ENCODE measurements at places on chromosomes 3 and 15.

DNA sequence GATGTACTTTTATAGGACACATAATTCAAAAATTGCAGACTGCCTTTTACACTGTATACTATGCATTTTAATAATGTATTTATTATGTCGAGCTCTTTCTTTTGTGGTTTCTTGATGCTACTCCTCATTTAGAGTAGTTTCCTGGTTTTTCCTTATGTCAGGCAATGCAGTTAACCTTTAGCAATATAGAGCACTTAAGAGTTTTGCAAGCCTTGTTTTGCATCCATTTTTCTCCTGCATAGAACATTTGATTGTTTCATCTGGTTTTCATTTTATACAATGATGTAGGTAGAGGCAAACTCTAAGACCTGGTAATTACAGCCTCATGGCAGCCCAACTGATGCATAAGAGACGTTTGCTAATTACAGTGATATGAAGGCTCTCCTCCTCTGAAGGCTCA lies 86.3 kb downstream of the PDZRN3 start:
- DNase-seq, result no peak

DNA sequence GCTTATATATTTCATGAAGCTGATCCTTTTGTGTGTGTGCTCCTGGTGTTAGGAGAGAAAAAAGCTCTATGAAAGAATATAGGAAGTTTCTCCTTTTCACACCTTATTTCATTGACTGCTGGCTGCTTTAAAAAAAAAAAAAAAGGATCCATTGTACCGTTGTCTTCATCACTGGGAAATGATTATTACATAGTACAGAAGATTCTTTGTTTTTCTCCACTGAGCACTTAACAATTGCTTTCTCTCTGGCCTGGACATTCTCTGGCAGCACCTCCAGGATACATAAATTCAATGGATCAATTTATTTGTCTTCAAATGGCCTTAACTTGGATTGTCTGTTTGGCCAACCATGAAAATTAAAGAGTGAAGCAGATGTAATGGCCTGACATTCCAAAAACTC lies 37.2 kb downstream of the DPH3 start:
- DNase-seq, result no peak

GRCh38 chr3:180802837-180803236 lies 109.6 kb upstream of the FXR1 start:
- peak; percentile 6 for DNase-seq

DNA sequence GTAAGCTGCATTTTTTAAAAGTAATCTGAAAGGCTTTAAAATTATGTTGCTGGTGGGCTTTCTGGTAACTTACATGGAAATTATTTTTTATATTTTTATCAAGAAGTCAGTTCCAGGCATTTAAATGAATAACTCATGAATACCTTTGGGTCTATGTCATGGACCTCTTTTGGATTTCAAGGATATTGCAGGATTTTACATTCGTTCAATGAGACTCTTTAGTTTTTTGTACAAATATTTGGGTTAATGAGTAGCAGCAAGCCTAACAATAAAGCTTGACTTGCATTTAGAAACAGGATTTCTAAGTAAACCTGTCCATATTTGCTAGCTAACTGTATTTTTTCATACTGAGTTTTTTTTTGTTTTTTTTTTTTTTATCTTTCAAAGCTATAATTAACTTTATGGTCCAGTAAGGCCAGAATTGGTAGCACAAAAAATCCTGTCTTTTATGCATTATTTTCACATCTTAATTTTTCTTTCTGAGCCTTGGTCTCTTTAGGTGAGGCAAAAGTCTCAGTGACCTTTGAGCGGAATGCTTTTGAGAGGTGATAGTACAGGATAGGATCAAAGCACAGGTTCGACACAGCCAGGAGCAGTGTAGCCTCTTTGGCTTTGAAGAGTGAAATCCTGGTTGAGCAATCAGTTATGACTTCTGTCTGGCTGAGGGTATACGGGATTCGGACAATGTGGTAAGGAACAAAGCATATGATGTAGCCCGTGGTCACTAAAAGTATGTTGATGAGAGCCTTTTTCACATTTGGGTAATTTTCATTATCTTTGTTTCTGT lies 4.8 kb downstream of the GPR171 start:
- no peak for DNase-seq

- no peak for DNase-seq
These were observed 189.5 kb downstream of the ADAMTSL3 start for GRCh38 chr15:83843471-83843871.

- no peak for DNase-seq
These were observed 26.2 kb downstream of the IFT80 start for GRCh38 chr3:160372780-160373179.

DNA sequence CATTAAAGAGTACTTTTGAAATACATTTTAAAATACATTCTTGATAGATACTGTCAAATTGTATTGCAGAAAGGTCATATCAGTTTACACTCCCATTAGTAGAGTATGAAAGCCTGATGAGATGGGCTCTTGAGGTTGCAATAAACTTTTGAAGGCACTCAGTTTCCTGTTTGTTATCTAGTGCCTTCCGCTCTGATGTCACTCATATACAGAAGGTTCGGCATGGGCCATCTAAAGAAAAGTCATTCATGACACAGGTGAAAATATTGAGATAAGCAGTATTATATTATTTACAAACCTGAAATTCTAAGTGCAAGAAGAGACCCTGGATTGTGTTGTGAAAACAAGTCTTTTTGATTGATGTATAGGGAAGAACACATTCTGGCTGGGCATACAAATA lies 36.5 kb upstream of the DENND4A start:
- DNase-seq, result no peak

DNA sequence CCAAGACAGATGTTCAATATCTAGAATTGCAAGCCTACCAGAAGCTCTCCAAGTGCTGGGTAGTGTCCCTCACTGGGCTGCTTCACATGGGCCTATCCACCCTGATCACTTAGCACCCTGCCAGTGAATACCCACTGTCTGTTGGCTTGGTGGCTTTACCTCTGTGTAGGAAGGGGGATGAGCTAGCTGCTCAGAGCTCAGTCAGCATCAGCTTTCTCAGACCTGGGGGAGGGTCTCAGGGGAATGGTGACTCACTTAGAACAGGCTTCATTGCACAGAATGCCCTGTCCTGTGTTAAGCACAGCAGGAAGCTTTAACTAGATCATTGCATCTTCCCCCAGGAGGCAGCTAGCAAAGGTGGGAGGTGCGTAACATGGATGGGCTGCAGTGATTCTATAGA lies 209.8 kb downstream of the PDCD6IP start:
- DNase-seq, result no peak

GRCh38 chr3:62874711-62875557 lies at the start of gene CADPS:
Gene CADPS, minus strand, starts transcription at chr3:62875416. Its CDS starts 387 bp downstream, at chr3:62875029.
- DNase-seq, result no peak

DNA sequence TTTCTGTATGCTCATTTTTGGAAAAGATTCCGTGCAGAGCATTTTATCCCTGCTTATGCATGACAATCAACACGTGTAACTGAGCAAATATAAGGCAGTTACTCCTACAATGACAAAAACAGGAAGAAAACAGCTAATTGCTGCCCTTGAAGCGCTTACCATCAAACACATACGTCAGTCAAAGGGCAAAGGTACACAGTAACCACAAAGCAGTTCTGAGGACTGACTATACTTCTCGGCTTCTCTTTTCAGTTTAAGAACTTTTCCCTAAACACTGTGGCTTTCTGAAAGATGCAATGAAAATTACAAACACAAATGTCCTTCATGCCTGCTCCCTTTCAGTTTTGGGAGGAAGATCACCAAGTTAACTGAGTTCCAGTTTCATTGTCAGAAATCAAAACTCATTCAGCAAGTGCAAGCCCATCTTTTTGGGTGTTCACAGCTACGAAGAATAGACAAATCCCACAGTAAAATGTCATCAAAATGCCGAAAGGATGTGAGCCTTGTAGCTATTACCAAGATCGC lies 602.8 kb downstream of the FOXP1 start:
- DNase-seq, result no peak

GRCh38 chr3:13440204-13440817 lies 20.2 kb upstream of the NUP210 start:
- DNase-seq, result no peak

GRCh38 chr15:53059273-53060043 lies 269.3 kb upstream of the ONECUT1 start:
- no peak for DNase-seq

- no peak for DNase-seq
These were observed 29.6 kb downstream of the CPOX start for GRCh38 chr3:98563661-98564281.

GRCh38 chr3:87350367-87351199 lies 74.2 kb upstream of the POU1F1 start:
- no peak for DNase-seq

DNA sequence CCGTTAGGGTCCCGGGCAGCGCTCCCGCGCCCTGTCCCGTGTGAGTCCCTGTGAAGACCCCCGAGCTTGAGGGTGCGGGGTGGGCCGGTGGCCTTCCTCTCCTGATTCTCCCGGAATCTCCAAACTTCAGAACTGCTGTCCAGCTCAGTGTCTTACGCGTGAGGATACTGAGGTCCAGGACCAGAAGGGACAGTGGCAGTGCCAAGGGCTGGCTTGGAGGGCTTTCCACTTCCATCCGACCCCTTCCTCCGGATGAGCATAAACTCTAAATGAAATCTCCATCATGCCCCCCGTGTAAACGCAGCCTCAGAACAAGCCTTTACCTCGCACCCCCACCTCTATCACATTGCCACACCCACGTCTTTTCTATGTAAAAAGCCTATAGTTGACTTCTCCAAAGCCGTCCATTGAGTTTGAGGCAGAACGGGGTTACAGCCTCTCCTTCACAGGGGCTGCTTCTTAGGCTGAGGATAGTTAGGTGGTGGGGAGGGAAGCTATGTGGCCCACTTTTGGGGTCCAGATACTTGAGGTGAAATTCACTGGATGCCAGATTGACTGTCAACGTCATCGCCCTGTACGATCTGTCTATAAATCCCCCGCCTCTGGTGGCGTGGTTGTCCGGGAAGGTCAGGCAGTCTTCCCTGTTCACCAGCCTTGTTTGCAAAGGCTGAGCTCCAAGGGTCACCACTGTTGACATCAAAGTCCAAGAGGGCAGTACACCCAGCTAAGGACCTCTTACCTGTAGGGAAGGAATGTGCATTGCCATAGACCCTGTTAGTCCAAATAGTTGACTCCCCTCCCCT lies 1.1 kb downstream of the EDEM1 start:
- no peak for DNase-seq

DNA sequence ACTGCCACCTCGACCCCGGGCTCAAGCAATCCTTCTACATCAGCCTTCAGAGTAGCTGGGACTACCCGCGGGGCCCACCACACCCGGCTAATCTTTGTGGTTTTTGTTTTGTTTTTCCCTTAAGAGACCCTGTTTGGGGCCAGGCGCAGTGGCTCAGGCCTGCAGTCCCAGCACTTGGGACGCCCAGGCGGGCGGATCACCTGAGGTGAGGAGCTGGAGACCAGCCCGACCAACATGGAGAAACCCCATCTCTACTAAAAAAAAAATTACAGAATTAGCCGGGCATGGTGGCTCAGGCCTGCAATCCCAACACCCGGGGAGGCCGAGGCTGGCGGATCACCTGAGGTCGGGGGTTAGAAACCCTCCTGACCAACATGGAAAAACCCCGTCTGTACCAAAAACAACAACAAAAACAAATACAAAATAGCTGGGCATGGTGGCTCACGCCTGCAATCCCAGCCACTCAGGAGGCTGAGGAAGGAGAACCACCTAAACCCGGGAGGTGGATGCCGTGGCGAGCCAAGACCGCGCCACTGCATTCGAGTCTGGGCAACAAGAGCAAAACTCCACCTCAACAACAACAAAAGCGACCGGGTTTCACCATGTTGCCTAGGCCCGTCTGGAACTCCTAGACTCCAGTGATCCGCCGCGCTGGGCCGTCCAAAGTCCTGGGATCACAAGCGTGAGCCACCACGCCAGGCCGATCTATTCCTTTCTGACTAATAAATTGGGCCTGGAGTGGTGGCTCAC lies 8.1 kb upstream of the FAN1 start:
- no peak for DNase-seq

DNA sequence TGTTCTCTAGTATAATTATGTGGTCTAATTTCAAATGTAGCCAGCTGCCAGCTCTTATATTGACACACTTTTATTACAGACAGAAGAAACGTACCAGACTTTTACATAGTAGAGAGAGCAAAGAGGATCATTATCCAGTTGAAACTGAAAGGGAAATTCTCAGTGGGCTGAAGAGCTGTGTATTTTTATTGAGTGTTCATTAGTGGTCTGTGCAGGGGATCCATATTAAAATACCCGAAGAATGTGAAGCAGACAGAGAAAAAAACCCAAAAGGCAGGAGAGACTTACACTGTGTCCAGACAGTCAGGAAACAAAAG lies 41.3 kb downstream of the MYRIP start:
- DNase-seq, result no peak

DNA sequence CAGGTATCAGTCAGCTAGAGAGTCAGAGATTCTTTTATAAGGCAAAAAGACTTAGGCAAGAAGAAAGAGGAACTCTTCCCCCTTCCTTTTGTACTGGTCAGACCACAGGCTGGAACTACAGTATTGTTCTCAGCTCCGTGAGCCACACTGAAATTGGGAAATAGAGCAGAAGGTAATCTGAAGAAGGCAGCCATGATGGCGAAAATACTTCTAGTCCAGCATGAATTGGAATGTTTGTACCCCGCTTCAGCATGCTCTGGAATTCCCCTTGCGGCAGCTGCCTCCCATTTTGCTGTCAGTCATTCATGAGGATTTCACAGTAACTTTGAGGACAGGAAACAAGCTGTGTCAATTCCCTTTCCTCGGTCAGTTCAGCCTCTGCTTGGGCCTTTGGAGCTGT lies 96.2 kb downstream of the CORO2B start:
- DNase-seq, result no peak

GRCh38 chr3:144018776-144019175 lies 47.2 kb downstream of the DIPK2A start:
- no peak for DNase-seq

GRCh38 chr3:128232376-128233178 lies 79.3 kb downstream of the EEFSEC start:
- DNase-seq, result no peak

DNA sequence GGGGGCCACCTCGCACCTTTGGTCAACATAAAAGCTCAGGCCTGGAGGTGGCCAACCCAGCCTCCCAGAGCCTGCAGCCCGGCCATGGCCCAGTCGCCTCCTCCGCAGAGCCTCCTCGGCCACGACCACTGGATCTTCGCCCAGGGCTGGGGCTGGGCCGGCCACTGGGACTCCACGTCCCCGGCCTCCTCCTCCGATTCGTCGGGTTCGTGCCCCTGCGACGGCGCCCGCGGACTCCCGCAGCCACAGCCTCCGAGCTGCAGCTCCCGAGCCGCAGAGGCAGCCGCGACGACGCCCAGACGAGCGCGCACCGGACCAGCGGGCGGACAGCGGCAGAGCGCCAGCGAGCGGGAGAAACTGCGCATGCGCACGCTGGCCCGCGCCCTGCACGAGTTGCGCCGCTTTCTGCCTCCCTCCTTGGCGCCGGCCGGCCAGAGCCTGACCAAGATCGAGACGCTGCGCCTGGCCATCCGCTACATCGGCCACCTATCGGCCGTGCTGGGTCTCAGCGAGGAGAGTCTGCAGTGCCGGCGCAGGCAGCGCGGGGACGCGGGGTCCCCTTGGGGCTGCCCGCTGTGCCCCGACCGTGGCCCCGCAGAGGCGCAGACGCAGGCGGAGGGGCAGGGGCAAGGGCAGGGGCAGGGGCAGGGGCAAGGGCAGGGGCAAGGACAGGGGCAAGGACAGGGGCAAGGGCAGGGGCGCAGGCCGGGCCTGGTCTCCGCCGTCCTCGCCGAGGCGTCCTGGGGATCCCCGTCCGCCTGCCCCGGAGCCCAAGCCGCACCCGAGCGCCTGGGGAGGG lies at the start of gene MESP2:
Gene MESP2 (plus strand): TSS at position 59 of the 799 bp plus-strand sequence. CDS start 26 bp downstream, at position 85.
- DNase-seq, result peak; percentile 64
